ENCODE measurements at places on chromosomes 6 and 20.
A peak's percentile ranks its signal among the peaks of the same experiment; 100 is the strongest.

DNA sequence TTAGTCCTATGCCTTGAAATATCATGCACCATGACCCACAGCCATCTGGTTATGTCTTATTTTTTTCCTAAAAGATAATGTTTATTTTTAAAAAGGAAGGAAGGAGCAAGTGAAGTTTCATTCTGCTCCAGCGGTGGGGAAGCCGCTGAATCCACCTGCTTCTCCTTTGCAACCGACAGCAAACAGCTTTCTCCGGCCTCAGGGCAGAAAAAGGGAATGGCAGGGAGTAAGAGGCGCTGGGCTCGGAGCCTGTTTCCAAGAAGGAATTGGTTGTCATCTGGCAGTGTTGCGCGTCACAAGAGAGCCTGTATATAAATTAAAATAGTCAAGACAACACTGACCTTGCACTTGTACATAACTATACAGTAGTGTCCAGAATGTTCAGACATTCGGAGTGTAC, 14.2 kb downstream of the GFRA4 start:
- no peak for DNase-seq

DNA sequence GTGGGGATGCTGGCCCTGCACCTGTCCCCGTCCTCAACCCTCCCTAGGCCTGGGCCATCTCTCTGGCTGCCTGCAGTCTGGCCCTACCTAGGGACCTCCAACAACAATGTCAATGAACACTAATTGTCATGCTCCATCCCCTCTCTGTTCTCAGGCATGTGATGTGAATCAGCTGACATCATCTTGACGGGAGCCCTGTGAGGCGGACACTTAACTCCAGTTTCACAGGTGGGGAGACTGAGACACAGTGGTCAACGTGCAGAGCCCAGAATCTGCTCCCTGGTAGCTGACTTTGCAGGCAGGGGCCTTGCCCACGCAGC, 762 bp upstream of the TCEA2 start:
- DNase-seq, result no peak

- DNase-seq, result no peak
Observed at GRCh38 chr6:166575205-166575604, 11.3 kb downstream of the RAMACL start.

DNA sequence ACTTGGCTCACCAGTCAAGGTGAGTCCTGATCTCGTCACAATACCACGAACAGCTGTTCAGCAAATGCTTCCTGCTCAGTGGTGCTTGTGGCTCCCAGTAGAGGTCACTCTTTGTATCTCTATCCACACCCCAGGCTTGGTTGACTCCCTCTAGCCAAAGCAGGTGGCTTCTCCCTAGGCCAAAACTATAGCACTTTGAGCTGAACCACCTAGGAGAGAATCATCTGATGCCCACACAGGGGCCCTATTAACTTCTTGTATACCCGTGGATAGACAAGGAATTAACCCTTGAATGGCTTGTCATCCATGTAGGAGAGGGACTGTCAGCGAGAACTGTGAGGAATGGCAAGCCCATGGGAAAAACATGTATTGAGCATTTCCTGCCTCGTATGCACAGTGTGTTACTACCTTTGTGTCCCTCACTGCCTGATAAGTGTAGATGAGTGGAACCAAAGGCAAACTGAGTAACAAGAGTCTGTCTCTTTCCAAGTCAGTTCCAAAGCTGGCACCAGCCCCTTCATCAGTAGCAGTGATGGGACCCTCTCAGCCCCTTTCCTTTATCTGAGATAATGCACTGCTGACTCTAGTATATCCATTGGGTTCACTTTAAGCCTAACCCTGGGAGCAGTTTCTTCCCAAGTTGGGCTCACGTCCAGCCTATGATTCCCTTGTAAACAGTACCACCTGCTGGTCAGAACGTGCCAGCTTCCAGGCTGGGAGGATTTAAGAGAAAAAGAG, 42.5 kb downstream of the EIF2S2 start:
- DNase-seq, result peak; percentile 28

DNA sequence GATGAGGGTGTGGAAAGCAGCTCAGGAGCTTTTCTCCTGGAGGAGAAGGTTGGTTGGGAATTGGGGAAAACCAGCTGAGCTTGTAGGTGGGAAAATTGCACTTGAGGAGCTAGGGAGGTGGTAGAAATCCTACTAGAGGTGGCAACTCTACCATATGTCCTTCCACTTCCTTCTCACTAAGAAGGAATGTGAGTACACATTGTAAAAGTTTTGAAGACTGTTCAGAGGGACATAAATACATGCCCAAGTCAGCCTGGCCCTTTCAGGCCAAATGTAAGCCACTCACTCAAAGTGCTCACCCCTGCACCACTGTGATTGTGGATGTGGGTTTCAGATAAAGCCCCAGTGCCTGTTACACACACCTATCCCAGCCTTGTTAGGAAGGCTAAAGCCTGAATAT, 290.5 kb upstream of the PLCB4 start:
- no peak for DNase-seq

DNA sequence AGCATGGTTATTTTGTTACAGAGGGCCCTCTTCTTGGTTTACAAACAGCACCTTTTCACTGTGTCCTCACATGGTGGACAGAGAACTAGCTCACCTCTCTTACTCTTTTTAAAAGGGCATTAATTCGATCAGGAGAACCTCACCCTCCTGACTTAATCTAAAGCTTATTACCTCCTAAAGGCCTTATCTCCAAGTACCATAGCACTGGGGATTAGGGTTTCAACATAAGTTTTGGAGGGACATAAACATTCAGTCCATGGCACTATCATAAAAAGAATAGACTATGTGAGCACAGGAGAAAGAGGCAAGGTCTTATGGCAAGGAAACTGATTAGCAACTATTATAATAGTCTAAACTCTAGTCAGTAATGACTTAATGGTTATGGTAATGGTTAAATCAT, 736.2 kb upstream of the ADGRB3 start:
- DNase-seq, result no peak

DNA sequence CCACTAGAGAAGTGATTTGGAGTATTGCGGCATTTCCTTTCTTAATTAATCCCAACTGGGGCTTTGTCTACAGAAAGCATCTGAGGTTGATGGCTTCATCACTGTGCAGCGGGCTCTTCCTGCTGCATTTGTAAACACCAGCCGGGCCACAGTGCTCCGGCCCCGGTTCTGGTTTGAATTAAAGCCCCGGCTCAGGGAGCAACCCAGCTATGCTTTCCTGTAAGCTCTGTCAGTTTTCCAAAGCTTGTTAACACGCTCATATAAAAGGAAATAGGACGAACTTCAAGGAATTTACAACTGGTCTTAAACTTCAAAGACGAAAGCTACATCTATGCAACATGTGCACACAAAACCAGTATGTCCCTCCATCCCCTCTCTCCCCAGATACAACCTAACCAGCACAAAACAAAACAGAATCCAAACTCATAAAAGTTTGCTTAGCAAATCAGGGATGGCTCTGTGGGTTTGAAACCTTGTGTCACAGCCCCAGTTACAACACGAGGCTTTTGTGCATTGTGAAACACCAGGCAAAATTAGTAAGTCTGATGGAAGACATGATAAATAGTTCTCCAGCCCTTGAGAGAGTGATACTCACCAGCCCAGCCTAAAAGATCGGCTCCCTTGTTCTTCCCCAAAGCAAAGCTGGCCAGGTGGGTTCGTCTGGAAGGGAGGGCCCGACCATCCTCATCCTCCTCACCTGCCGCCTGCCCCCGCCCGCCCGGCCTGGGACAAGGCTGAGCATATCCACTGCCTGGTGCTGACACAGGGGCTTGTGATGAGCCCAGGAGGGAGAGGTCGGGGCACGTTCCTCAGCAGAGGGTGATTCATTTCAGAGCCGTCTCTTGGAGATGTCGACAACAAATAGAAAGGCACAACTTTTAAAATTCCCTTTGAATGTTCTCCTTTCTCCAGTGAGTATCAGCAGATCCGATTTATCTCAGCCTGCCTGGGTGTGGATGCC, 197.9 kb downstream of the TFAP2C start:
- DNase-seq, result no peak

DNA sequence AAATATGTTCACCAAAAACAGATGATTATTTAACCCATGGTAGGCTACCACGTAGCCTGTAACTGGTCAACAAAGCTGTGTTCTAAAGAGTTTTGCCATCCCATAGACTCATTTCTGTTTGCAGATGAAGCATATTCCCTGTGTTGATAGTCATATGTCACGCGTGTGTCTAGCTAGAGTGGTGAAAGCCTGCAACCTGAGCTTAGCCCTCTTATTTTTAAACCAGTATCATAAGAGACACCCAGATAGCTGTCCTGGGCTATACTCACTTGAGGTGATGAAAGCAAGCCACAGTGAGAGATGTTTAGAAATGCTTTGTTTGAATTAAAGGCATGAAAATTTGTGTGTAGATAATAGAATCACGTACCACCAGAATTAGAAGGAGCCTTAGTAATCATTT, 307.8 kb downstream of the ZFAND3 start:
- no peak for DNase-seq

DNA sequence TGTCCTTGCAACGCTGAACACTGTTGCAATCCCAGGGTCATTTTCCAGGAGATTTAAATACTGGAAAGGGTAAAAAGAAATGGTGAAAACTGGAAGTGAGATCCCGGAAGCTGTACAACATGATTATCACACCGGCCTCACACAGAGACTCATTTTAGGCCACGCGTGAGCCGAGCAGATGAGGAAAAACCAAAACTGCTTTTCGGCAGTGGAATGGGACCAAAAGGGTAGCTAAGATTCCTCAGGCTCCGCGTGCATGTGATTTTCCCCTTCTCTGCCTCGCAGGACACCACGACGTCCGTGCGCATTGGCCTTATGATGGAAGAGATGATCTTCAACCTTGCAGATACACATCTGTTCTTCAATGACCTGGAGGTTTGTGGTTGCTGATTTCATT, 213.7 kb downstream of the ZMYND8 start:
- no peak for DNase-seq

DNA sequence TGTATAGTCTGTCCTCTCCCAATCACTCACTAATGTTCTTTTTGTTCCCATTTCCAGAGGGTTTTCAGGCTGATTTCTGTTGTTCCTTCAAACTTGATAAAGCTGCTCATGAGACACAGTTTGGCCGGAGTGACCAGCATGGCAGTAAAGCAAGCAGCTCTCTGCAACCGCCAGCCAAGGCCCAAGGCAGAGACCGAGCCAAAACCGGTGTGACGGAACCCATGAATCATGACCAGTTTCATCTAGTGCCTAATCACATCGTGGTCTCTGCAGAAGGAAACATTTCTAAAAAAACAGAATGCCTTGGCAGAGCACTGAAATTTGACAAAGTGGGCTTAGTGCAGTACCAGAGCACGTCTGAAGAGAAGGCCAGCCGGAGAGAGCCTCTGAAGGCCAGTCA, 14.8 kb upstream of the RPL7L1 start:
- no peak for DNase-seq

DNA sequence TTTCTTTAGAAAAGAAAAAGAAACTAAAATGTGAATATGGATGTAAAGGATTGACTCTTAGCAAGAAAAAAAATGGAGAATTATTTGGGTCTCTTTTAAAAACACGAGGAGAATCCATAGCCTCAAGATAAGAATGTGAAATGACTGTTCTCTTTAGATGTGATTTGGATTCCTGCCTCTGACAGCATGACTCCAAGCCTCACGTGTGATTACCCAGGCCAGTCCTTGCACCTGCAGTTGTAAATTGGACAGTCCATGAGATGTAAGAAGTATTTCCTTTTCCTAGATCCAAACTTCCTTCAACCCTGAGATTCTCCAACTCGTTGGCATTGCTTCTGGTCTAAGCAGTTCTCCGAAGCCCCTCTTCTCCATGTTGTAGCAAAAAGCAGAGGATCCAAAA, 31.9 kb downstream of the SLC2A12 start:
- DNase-seq, result no peak

- no peak for DNase-seq
Observed at GRCh38 chr6:157061770-157062594, 261.3 kb downstream of the TMEM242 start.

GRCh38 chr20:40584130-40584809, 104.8 kb downstream of the MAFB start:
- no peak for DNase-seq

GRCh38 chr20:11267131-11267761, 593.4 kb upstream of the JAG1 start:
- DNase-seq, result no peak

DNA sequence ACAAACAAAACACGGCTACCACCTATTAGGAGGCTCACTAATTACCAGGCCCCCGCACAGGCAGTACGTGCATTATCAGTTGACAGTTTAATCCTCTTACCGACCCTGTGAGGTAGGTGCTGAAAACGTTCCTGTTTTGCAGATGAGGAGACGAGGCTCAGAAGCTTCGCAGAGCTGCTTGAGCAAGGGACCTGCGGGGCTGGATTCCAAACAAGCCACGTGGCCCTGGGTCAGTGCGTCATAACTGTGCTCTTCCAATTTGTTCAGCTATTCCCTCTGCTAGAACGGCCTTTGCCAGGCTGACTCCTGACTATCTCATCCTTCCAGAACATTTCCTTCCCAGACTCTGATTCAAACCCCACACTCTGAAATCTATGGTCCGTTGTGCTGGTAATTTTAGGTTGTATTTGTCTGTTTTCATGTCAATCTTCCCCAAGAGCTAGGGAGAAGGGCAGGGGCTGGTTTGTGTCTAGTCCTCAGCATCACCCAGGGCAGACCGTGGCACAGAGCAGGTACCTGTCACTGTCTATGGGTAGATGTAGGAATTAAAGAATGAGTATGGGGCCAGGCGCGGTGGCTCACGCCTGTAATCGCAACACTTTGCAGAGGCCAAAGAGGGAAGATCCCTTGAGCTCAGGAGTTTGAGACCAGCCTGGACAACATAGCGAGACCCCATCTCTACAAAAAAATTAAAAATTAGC, 28.8 kb upstream of the TLDC2 start:
- DNase-seq, result no peak

DNA sequence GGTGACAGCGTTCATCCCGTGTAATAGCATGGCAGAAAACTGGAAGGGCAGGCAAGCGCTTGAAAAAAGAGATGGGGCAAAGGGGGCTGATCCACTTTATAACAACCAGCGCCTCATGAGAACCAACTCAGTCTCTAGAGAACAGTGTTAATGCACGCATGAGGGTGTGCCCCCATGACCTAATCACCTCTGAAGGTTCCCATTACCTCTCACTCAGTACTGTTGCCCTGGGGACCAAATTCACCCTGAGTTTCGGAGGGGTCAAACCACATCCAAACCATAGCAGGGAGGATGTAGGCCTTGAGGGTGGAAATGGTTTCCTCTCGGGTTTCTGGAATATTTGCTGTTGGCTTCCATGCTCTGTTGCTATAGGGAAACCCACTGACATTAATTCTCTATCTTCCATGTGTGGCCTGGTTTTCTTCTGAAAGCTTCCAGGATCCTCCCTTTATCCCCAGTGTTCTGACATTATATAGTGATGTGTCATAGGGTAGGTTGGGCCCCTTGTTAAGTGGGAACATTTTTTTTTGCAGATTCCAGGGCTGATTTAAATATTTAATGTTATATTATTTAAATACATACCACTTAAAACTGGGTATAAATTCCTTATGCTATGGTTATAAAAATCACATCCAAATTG, 65.2 kb downstream of the PPP1R14C start:
- no peak for DNase-seq

Measured in activated effector memory CD4-positive, alpha-beta T cell treated with Interleukin-2 at 50 U/mL for 16 hours (primary cell).